Bladder microvascular endothelial cell (primary cell): ENCODE measurements at places on chromosomes 4 and X. TPM values are rescaled to one million over a fixed set of nuclear protein-coding genes. Genes with fewer than 3 reads are reported as not detected.

Gene TMEM156
- 0.97 TPM in 1 of 2 replicates, not detected in the other for total RNA-seq

Gene XAGE2
- total RNA-seq, result not detected in 2 replicates

Gene TMPRSS11B
- total RNA-seq, result not detected in 2 replicates

Gene RIPPLY1
- not detected in 2 replicates for total RNA-seq
